Left colon (tissue), 2 donors: ENCODE measurements at places on chromosomes 5 and 9. TPM values are rescaled to one million over a fixed set of nuclear protein-coding genes. Genes with fewer than 3 reads are reported as not detected.

N4BP3 gene
- 0.95 TPM for total RNA-seq

WDR36 gene
- 15.9 TPM for total RNA-seq

C9orf50 gene
- total RNA-seq: 0.36 TPM

SEMA5A gene
- total RNA-seq: 33.8 TPM

DNA sequence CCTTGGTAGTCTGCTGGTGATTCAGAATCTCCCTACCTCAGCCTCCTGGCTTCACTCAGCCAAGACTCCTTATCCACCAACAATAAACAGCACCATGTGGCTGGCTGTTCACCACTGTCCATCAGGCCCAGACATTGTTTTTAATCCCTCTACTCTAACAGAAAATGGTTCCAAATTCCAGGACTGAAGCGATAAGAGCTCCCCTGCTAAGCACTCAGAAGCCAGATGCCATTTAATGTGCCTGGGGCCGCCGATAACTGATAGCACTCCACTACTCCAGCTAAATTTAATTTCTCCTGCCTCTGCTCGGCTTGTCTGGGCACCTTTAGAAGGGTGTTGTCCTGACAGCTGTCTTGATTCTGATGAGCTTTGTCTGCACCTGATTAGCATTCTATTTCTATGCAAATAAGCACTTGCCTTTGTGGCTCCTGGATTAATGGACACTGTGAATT, 47.1 kb downstream of the ZNF622 start:
- no peak for DNase-seq

DNA sequence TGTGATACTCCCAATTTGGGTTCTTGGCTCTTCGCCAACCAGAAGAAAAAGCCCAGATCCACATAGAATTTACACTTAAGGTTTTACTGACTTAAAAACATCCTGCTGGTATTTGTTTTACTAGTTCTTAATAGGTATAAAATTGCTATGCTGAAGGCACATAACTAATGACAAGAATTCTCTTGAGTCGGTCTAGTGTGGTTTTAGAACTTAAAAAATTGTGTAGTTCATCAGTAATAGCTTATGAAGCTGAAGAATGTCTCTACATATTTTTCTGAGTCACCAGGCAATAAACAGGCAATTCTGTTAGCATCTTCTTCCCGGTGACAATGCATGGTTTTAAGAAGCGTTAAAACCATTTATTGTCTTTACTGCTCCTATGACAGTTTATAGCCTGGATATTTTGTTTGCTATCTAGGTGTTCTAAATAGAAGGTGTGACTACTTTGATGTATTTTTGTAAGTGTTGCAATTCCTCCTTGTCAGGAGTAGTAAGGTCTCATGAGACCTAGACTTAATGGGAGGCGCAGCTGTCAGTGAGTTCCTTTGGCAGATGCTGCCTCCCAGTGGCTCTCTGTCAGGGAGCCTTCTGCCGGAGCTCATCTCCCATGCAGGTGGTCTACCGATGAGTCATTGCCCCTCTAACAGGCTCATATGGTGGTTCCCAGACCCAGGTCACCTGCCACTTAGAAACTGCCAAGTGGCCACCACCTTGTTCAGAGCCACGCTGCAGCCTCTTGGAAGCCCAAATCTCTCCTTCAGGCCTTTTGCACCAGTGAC, 173.8 kb downstream of the MAST4 start:
- no peak for DNase-seq

DNA sequence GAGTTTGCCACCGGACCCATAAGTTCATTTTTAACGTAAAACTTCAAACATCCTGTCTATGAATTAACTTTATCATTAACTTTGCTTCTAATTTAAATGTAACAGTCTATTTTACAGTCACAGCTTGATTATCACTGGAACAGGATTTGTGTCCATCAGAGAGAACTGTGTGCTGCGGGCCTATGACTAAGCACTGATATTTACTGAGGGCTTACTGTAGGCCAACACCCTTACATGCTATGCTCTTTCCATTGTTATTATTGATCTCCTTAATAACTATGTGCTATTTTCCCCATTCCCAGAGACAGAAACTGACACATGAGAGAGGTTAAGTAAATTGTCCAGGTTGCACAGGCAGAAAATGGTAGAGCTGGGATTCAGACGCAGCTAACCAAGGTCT, 24.0 kb upstream of the GPR151 start:
- no peak for DNase-seq

GRCh38 chr5:124393584-124394379, 352.7 kb downstream of the ZNF608 start:
- DNase-seq: no peak

DNA sequence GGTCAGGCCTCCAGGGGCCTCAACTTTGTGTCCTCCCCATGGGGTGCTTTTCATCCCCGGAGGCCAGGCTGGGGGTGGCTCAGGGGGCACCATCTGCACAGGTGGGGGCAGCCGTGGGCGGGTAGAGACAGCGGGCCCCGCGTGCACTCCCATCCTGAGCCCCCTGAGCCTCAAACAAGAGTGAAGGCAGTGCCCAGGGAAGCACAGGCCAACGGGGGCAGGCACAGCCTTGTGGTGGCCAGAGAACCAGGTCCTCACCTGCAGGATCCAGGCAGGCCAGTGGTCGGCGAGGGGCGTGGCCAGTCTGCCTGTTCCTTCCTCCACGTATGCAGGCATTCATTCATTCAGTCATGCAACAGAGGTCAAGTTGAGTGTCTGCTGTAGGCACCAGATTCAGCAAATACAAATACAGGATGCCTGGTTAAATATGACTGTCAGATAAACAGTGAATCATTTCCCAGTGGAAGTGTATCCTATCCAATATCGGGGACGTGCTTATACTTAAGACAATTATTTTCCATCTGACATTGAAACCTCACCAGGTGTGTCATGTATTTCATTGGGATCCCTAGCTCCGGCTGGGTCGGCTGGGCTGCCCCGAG, 22.3 kb downstream of the KCNT1 start:
- no peak for DNase-seq

GRCh38 chr5:57684299-57684702, 201.7 kb upstream of the ACTBL2 start:
- DNase-seq: no peak

- no peak for DNase-seq
Measured at GRCh38 chr9:120394058-120394669, 185.8 kb downstream of the CDK5RAP2 start.

DNA sequence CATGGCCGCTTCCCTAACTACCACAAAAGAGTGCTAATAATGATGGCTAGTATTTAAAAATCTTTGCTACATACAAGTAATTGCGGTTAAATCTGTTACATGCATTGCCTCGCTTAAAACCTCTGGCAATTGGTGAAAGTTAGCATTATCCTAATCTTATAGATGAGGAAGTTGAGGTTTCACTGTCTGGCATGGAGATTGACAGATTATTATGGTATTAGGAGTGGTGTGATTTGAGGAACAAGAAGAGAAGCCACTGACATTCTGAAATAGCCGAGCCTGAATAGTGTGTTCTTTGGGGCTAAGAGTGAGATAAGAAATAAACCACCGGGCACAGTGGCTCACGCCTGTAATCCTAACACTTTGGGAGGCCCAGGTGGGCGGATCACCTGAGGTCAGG, 45.3 kb upstream of the DPYSL3 start:
- DNase-seq: no peak

- peak; percentile 53 for DNase-seq
Measured at GRCh38 chr9:75238311-75238976, 150.1 kb downstream of the OSTF1 start.

DNA sequence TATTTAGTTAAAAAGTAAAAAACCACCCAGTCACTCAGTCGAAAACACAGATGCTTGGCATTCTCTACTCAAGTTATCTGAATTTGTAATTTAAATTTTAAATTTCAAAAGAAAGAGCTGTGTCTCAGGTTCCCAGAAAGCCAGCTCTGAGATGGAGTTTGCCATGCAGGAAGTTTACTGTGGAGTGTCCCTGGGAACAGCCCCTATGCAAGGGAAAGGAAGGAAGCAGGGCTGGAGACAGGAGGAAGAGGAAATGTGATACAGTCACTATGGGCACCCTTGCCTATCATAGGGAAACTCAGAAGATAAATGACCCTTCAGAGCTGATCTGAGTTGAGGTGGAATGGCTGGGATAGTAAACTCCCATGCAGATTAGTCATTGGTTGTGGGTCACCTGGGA, 408.8 kb upstream of the ACTBL2 start:
- no peak for DNase-seq

DNA sequence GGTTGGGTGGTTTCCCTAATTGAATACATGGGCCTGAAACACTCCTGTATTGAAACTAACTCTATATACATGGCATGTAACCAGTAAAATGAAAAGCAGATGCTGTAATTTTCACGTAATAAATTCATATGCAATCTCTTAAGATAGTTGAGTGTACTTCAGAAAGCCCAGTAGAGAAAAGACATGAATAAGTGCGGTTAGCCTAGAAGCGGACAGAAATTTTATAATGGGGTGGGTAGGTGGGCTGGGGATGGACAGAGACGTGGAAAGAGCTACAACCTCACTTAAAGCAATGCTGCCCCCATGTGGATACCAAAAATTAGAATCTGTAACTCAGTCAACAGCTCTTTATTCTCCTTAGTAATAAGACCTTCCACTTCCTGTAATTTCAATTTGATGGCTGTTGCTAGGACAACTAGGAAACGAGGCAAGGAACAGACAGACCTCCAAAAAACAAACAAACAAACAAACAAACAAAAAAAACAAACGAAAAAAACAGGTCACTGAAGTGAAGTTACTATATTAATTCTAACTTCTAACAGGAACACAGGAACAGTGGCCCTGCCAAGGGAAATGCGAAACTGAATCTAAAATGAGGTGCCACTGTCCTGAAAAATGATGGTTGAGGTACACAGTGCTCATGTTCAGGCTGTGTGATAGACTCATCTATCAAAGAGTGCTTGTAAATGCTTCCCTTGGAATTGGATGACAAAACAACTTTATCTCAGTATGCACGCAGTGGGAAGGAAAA, 103.4 kb upstream of the GNA14 start:
- no peak for DNase-seq

GRCh38 chr9:137275588-137276472, 1.7 kb upstream of the TOR4A start:
- DNase-seq: no peak

- DNase-seq: no peak
Measured at GRCh38 chr9:20319241-20319640, 303.1 kb downstream of the MLLT3 start.

DNA sequence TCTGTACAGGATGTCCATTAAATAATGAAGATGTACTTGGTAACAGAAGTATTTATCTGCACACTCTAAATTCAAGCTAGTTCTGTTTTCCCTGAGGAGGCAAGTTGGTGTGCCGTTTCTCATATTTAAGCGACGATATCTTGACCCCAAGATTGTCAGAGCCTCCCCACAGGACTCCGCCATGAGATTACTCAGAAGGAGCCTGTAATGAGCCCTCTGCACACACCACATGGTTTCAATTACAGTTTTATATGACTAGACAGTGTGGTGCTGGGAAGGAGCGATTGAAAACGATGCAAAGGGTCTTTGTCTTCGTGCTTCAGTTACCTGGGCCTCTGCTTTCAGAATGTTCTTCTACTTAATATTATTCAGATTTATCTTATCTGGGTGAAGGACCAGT, 840.4 kb upstream of the WWC1 start:
- DNase-seq: no peak

DNA sequence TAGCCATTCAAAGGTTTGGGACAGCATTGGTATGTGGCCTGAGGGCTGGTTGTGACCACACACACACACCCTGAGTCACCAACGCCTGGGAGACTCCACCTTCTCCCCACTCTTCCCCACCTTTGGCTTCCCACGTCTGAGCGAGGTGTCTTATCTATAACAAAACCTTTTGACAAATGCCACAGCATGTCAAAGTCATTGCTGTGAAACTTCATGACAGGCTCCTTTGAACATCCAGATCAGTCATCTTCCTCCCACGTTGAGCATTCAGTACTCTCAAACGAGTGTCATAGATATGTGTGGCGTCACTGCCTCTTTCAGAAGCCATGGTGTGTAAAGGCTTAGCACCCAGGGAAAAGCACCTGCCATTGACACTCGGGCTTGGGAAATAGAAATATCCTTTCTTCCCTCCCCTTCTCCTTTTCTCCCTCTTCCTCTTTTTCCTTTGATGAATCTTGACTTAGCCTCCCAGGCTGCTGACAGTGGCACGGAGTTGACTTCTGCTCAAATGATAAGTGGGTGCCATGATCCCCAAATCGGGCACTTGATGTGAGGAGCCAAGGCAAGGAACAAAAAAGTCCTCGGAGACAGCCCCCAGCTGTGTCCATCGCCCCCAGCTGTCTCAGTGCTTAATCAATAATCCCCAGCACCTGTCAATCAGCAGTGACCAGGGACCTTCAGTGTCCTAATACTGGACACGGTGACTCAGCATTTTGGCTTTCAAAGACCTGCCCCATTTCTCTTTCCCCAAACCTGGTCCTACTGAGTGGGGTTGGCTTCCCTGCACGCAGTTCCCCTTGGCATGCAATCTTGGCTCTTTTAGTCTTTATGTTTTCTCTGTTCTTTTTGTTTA, 114.8 kb downstream of the FGF18 start:
- DNase-seq: no peak

- DNase-seq: peak; percentile 46
Measured at GRCh38 chr5:179967489-179967888, 59.8 kb upstream of the TBC1D9B start.

DNA sequence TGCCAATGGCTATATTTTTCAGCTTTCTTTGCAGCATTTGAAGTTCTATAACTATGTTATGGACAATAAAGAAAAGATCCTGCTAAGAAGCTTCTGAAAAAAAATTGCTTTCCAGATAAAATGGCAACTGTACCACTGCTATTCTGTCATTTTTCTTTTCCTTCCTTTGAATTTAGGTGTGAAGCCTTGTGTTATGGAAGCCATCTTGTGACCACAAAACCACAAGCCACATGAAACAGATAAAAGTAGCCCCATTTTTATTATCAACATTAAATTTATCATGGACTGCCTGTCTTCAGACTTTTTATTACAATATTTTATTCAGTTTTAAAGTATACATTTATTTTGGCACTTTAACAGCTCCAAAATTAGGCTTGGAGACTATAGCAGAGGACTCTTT, 289.9 kb upstream of the ACTBL2 start:
- no peak for DNase-seq

GRCh38 chr5:116476897-116477537, 97.6 kb downstream of the SEMA6A start:
- no peak for DNase-seq

DNA sequence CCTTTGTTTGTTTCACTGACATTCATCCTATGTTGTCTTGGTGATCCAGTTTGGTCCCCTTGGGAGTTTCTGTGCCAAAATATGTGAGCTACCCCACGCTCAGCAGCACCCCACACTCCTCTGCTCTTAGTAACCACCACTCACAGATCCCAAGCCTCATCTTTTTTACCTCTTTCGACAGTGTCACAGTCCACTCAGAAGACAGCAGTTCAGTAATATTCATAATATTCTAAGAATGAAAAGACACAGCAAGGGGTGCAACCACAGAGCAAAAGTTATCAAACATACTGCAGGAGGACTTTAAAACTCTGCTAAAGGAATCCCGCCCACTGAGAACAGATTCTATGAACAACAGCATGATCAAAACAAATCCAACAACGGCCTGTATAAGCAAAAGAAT, 28.2 kb downstream of the RNF130 start:
- DNase-seq: no peak
